ENCODE measurements at places on chromosomes 2 and 18.

GRCh38 chr2:178401994-178402437 lies 49.0 kb downstream of the PRKRA start:
- no peak for DNase-seq

- DNase-seq, result no peak
These were observed 52.2 kb downstream of the CUL3 start for GRCh38 chr2:224532931-224533330.

GRCh38 chr18:54883816-54884604 lies 55.7 kb downstream of the RAB27B start:
- DNase-seq, result no peak

DNA sequence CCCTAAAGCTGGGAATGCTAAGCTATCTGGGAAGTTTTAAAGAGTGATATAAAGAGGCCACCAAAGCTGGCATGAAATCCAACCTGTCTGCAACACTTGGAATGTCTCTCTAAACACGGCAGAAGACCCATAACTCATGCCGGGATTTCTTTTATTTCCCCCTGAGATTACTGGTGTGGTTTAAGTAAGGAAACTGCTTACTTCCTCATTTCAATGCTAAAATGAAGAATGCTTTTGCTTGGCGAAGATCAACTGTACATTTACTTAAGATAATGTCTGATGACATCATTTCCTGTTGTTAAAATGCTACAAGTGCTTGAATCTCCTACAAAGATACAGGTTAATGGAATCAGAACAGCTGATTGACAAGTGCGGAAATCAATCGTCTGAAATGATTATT lies 353.8 kb upstream of the SALL3 start:
- DNase-seq, result no peak

GRCh38 chr2:127326289-127326945 lies 32.5 kb upstream of the ERCC3 start:
- no peak for DNase-seq

- no peak for DNase-seq
These were observed 290.1 kb downstream of the CLIP4 start for GRCh38 chr2:29405266-29405665.

DNA sequence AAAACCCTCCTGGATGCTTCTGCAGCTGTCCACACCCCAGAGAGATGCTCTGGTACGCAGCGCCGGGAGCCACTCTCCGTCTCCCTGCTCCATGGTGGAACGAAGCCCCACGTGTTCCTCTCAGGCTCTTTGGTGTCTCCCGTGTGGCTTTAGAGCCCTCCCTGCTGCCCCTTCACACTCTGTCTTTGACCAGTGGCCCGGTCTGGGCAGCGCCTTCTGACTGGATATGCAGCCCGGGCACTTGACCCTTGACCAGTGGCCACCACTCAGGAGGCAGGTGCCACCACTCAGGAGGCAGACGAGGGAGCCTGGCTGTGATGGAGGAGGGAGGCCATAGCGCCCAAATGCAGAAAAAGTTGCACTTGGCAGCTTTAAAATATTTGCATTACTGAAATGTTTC lies 214.5 kb upstream of the SALL3 start:
- no peak for DNase-seq

- no peak for DNase-seq
These were observed 303.6 kb upstream of the ID2 start for GRCh38 chr2:8378016-8378810.

DNA sequence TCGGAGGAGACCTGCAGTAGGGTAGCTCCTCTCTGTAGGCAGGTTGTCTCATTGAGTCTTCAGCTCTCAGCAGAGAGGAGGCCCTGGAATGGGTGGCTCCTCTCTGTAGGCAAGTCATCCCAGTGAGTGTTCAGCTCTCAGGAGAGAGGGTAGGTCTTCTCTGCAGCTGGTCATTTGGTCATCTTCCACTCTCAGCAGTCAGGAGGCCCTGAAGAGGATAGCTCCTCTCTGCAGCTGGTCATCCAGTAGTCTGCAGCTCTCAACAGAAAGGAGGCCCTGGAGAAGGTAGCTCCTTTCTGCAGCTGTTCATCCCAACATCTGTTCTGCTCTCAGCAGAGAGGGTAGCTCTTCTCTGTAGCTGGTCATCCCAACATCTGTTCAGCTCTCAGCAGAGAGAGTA lies 26.0 kb upstream of the RUFY4 start:
- no peak for DNase-seq

DNA sequence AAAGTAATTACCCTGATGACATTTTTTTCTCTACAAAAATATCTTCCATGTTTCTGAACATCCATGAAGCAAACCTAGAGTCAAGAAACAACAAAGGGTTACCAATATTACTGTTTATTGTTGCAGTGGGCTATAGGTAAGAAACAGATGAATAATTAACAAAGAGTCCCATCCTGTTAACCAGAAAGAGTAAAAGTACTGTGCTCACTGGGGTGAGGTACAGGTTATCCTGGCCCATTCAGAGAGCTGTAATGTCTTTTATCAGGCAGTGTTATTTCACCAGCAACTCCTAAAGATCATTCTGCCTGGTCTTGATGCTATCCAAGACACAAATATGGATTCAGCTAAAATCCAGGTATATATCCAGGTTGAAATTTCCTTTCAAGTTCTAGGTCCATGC lies 754.9 kb downstream of the SATB2 start:
- no peak for DNase-seq

DNA sequence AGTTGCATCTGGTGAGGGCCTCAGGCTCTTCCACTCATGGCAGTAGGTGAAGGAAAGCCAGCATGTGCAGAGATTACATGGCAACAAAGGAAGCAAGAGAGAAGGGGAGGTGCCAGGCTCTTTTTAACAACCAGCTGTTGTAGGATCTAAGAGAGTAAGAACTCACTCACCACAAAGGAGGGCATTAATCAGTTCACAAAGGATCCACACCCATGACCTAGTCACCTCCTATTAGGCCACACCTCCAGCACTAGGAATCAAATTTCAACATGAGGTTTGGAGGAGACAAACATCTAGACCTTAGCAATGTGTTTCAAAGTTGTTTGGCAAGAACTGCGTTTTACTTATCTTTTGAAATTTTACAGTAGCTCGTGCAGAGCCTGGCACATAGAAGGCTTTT lies 20.5 kb upstream of the REG3A start:
- DNase-seq, result no peak

- no peak for DNase-seq
These were observed 94.0 kb downstream of the GLI2 start for GRCh38 chr2:120829633-120830025.

- DNase-seq, result no peak
These were observed 37.4 kb downstream of the VAPA start for GRCh38 chr18:9951022-9951859.

- DNase-seq, result no peak
These were observed 44.9 kb downstream of the STK25 start for GRCh38 chr2:241463276-241464135.

- DNase-seq, result no peak
These were observed 171.0 kb downstream of the MIB1 start for GRCh38 chr18:21911551-21911950.

DNA sequence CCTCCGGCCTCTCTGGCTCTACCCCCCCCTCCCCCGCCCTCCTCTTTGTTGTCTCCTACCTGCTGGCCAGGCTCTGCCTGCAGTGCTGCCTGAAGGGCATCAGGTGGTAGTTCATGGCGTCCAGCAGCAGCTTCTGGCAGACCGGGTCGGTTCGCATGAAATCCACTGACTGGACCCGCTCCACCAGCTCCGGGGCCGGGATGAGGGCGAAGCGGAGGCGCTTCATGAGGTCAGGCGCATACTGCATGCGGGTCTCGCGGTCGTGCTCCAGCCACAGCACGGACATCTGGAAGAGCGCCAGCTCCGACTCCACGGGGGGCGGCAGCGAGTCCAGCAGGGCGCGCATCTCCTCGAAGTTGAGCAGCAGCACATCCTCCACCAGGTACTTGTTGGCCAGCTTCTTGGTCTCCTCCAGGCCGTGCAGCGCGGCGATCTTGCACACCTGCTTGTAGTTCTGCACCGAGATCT lies 3.2 kb downstream of the KLHL14 start:
- DNase-seq, result no peak

GRCh38 chr2:37928377-37928776 lies 3.3 kb downstream of the RMDN2 start:
- no peak for DNase-seq

- no peak for DNase-seq
These were observed 81.1 kb downstream of the TRIB2 start for GRCh38 chr2:12797815-12798214.

DNA sequence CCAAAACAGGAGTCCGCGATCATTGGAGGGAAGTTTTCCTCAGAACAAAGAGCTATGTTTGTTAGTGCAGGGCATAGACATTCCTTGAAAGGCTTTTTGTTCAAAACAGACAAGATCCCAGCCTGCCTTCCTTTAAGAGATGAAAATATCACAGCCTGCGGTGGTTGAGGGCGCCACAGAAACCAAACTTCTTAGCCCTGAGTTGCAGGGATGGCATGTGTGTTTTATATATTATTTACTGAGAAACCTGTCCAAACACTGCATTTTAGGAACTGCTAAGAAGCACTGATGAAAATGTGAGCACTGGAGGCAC lies 57.5 kb upstream of the TMEM178A start:
- DNase-seq, result no peak

DNA sequence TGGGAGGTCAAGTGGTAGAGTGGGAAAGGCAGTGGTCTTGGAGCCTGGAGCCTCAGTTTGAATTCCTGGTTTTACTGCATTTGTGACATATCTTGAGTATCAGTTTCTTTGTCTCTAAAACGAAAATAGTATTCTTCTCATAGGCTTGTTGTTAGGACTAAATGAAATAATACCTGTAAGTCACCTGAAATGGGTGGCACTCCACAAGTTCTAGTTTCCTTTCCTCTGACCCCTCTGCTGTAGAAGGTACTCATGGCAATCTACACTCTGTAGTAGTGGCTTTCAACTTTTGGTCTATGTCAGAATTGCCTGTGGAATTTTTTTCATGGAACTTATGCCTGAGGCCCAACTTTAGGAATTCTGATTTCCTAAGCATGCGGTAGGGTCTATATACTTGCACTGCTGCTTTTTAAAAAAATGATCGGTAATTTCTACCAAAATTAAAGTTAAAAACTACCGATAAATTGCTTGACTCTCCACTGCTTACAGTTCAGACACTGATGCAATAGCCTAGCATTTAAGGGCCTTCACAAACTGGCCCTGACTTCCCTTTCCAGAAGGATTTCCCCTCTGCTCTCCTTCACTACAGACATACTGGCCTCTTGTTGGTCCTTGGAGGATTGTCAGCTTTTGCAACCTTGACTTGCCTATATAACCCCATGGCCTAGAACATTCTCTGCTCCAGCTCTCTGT lies 47.2 kb downstream of the PLEK start:
- no peak for DNase-seq

DNA sequence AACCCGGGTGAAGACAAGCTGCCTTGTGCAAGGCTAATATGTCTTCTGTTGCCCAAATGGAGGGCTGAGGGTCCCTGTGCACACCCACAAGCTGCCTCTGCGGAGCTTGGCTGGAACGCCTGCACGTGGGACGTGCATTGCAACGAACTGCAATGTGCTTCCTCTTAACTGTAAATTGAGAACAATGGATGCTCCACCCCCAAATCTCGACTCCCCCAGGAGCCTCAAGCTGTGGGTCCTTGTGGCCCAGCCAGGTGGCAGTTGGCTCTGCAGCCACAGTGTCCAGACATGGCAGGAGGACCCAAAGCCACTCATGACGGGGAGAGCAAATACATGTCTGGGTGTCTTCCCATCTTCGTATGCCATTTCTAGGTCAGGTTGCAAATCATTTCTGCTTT lies 90.1 kb downstream of the TWIST2 start:
- DNase-seq, result no peak

DNA sequence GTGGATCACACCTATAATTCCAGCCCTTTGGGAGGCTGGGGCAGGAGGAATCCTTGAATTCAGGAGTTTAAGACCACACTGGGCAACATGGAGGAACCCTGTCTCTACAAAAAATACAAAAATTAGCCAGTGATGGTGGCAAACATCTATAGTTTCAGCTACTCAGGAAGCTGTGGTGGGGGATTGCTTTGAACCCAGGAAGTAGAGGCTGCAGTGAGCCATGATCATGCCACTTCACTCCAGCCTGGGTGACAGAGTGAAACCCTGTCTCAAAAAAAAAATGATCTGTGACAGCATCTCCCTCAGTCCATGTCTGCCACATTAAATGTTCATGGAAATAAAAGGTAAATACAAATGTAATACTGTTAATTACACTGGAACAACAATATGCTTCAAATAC lies 121.4 kb upstream of the COL5A2 start:
- no peak for DNase-seq

DNA sequence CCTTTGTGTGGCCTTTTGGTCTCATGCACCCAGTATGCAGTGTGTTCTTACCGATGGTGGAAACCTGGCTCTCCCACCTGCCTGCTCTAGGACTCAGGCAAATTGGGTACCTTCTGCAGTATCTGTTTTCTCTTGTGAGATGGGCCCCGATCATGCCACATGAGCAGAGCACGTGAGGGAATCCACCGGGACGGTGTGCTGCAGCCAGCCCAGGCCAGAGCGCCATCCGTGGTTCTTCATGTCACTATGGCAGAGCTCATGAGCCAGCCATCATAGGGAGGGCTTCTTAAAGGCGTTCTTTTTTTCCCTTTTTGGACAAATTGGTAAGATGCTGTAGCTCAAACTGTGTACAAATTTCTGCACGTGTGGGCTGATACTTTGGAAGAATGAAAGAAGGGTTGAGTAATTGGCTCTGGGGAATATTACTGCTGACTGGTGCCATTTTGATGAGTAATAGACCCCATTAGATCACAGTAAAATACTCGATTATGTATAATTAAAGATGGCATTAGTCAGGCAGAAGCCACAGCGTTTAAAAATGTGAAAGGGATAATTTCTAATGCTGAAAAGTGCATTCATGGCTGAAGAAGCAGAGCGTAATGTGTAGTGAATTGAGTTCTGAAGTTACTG lies 19.2 kb downstream of the SH3RF3 start:
- no peak for DNase-seq

GRCh38 chr2:84619794-84620371 lies 103.6 kb downstream of the DNAH6 start:
- no peak for DNase-seq

GRCh38 chr18:59272891-59273758 lies at the start of gene RAX:
Gene RAX, minus strand, starts transcription at chr18:59273454. Its CDS starts 248 bp downstream, at chr18:59273206.
- DNase-seq, result no peak

GRCh38 chr2:32755666-32756065 lies 127.8 kb downstream of the TTC27 start:
- no peak for DNase-seq

- DNase-seq, result no peak
These were observed 452.4 kb upstream of the RGPD4 start for GRCh38 chr2:107374249-107374648.

- no peak for DNase-seq
These were observed 44.6 kb upstream of the TUBA3D start for GRCh38 chr2:131431336-131431735.

- DNase-seq, result no peak
These were observed 9.4 kb downstream of the MTERF4 start for GRCh38 chr2:241092677-241093076.

- no peak for DNase-seq
These were observed 47.5 kb downstream of the GAREM1 start for GRCh38 chr18:32422978-32423740.

DNA sequence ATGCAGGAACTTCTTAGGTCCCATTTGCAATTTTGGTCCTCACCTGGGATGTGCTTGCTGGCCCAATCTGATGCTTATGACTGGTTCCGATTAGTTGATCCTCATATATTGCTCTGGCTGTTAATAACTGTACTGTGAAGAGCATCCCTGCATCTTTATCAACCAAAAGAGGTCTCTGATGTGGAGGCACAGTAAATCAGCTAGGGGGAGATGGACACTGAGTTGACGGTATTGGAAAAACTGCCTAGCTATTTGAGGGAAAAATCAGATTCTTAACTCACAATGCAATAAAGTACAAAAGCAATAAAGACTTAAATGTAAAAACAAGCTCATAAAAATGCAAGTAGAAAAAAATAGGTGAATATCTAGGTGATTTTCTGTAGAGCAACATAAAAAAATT lies 188.0 kb upstream of the TCF4 start:
- no peak for DNase-seq
